ENCODE measurements at places on chromosomes 16 and 17.

DNA sequence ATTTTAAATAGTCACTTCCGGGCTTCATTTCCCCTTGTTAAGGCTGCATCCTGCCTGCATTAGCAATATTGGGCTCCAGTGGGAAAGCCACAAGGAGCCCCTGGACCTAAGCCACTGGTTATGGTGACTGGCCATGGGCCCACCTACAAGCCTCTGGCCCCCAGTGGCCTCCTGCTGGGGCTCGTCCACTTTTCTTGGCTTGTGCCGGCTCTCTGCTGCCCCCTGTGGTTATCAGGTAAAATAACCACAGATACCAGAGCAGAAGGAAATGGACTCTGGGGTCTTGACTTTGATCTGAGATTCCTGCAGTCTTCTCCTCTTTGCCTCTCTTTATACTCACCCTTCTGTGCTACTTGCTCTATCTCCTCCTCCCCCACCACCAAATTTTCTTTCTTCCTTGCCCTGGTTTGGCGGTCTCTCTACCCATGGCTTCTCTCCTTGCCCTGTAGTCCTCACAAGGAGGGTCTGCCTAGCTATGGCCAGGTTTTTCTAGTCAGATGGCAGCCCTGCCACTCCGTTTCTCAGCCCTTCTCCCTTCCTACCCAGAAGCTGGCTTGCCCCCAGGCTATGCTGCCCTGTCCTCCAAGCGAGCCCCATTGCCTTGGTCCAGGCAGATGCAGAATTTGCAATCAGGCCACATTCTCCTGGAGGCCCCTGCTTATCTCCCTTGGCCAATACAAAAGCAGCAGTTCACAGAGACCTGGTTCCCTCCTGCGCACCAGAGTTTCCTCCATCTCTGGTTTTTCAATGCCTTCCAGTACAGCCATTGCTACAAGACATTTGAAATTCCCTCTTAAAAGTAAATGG, 82.9 kb upstream of the RCVRN start:
- DNase-seq, result peak; percentile 32

- peak; percentile 45 for DNase-seq
These were observed 90.1 kb upstream of the CDC42EP4 start for GRCh38 chr17:73401911-73402310.

DNA sequence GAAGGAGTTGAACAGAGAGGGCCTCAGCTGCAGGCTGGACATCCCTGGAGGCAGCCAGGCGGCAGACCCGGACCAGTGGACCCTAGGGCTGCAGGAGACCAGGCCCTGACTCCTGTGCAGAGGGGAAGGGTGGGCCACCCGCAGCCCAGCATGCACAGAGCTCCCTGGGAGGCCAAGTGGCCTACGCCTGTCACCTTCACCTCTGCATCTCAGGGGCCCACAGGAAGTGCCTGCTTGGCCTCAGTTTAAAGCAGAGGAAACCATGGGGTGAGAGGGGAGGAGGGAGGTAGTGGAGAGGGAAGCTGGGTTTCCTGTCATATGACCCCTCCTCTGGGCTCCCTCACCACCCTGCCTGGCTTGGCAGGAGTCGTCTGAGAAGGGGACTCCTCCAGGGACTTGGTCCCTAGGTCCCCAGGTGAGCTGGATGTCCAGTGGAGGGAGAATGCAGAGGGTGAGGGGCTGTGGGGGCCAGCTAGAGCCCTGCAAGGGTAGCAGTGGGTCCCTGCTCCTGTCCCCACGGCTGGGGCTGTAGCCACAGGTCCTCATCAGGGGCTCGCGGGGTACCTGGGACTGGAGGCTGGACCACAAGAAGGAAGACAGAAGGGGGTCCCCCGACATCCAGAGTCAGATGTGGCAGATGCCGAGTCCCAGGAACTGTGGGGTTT, at the start of gene TMC8:
TMC8 (plus strand) TSS at position 335 of the 665 bp plus-strand sequence. CDS start 818 bp downstream, outside the sequence.
- DNase-seq, result peak; percentile 92

- no peak for DNase-seq
These were observed at the start of gene SDR42E1 for GRCh38 chr16:82011199-82011641. Gene SDR42E1, minus strand, starts transcription at chr16:82011470. Its CDS starts 10,612 bp downstream, at chr16:82000858.

DNA sequence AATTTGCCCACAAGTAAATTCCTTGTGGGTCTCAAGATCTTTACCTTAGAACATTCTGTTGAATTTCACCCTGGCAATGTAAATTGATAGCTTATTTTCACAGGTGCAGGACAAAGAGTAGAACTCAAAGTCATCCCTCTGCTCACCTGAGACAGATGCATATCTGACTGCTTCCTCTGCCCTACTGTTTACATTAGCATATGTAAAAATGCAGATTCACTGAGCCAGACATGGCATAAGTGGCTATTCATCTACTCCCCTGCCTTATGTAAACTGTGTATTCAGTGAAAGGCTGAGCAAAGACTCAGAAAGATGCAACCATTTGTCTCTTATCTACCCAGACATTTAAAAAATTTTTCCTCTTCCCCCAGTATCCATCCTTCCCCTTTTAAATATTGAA, 22.3 kb upstream of the MILR1 start:
- no peak for DNase-seq

- no peak for DNase-seq
These were observed 5.5 kb upstream of the CDT1 start for GRCh38 chr16:88798073-88798472.

DNA sequence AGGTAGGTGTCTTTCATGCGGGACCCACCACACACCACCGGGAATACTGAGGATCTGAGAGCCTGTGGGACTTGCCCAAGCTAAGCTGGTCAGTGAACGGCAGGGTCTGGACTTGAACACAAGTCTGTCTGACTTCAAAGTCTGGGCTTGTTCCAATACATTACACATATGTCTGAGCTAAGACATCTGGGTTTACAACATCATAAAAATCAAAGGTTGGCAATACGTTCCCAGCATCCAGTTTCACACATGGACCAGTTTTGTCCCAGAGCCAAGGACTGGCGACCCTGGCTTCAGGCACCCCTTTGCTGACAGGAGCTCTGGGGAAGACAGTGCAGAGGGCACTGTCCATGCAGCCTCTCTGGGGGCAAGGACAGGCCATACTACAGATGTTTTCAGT, 27.9 kb upstream of the AXIN2 start:
- no peak for DNase-seq

DNA sequence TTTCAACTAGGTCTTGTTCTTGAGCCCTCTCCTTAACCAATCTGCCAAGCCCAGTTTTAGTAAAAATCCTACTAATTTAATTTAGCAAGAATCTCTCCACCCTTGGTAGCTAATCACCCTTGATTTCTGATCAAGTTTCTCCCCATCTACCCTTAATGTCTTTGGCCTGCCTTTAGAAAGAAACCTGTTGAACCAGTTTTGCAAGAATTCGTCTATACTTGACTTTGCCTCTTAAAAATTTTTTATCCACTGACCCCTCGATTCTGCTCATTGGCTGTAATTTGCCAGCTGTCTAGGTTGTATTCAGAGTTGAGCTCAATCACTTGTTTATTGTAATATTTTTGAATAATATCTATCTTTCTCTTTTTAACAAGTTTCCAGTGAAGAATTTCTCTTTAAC, 1138.5 kb downstream of the CDH11 start:
- no peak for DNase-seq

GRCh38 chr17:2710071-2710802, 1.3 kb downstream of the CLUH start:
- no peak for DNase-seq

- DNase-seq, result no peak
These were observed 397.3 kb downstream of the SHISA9 start for GRCh38 chr16:13298666-13299065.

GRCh38 chr16:81558444-81559175, 114.0 kb downstream of the CMIP start:
- peak; percentile 46 for DNase-seq

- DNase-seq, result no peak
These were observed 329.4 kb upstream of the CDH5 start for GRCh38 chr16:66036793-66037715.

DNA sequence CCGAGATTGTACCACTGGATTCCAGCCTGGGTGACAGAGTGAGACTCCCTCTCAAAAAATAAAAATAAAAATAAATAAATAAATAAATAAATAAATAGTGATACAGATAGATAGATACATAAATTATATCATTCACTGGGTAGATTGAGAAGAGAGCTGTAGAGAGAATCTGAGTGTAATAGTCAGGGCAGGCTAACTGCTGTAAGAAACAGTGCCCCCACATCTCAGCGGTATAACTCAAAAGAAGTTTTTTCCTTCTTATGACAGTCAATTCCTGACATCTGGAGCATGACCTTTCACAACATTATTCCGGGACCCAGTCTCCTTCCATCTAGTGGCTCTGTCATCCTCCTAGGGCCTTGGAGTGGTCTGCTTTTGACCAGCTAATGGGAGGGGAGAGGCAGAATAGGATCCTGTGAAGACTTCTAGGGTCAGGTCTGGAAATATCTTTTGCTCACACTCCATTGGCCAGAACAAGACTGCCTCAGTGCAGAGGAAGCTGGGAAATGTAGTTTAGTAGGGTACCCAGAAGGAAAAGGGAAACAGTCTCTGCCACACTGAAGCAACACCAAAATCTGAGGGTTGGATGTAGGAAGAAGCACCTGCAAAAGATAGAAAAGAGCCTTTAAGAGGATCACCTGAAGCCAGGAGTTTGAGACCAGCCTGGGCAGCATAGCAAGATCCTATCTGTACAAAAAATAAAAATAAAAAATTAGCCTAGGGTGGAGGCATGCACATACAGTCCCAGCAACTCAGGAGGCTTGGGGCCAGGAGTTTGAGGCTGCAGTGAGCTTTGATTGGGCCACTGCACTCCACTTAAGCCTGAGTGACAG, 3.0 kb upstream of the QPRT start:
- DNase-seq, result peak; percentile 76

DNA sequence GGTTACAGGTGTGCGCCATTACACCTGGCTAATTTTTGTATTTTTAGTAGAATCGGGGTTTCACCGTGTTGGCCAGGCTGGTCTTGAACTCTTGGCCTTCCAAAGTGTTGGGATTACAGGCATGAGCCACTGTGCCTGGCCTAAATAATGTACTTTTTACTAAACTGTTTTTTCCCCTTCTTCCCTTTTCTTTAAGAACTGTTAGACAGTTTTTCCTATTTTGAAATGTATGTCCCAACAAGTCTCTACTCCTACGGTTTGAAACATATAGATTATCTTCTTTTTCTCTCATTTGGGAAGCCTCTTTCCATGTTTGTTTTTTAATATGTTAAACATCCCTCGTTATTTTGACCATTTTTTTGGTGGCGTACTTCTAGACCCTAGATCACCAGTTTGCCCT, 9.6 kb downstream of the UTP18 start:
- DNase-seq, result no peak

GRCh38 chr16:3021449-3022207, 1.5 kb downstream of the TNFRSF12A start:
- peak; percentile 76 for DNase-seq

DNA sequence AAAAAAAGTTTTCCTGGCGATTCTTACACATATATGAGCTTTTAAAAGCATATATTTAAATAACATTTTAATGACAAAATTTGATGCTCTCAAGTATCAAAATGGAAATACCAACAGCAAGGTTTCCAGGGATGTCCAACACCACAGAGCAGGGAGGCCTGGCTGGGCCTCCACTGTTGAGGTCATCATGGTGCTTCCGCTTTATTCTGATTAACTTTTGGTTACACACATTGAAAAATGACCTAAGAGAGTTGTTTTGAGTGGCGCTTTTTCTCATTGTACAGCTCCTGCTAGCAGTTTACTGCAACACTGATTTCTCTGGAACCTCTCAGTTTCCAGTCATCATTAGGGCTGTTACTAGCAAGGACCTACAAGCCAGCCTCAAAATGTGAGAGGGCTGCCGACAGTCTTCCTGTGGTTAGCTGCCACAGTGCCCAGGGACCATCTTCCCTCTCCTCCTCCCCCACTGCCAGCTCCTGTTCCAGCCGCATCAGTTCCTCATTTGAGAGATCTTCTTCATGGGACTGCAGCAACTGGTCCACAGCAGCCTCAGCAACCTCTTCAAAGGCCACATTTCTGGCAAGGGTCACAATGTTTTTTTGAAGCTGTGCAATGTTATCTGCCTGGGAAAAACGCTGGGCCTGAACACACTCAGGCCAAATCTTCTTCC, 21.3 kb downstream of the DEF8 start:
- peak; percentile 95 for DNase-seq

DNA sequence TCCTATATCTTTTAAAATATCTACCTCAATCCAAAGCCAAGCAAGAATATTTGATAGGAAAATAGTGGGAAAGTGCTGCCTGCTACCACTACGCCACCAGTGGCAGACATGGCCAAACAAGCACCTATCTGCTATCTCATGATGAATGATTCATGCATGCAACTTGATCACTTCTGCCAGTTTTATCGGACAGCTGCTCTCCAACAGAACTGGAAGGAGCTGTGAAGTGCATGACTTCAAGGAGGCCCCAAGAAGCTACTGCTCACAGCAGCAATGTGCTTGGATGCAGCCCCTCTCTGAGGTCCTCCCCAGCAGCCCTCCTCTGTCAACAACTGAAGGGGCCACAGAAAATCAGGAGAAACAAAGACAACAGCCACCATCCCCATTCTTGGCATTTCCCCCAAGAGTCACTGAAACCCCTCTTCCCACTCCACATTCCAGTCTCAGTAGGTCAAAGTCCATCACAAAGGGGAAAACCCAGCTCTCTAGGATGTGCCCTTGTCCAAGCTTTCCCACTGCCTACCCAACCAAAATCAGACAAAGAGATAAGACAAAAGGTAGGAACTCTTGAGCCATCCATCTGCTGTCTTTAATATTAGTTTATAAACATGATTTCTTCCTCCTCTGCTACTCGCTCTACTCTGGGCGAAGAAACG, 215.3 kb downstream of the C16orf78 start:
- no peak for DNase-seq

- DNase-seq, result no peak
These were observed 734.2 kb upstream of the KIF2B start for GRCh38 chr17:53088481-53088880.
